ENCODE measurements at places on chromosomes 1 and 21.

GRCh38 chr1:96641282-96641681 lies 80.3 kb upstream of the PTBP2 start:
- DNase-seq, result peak; percentile 65

DNA sequence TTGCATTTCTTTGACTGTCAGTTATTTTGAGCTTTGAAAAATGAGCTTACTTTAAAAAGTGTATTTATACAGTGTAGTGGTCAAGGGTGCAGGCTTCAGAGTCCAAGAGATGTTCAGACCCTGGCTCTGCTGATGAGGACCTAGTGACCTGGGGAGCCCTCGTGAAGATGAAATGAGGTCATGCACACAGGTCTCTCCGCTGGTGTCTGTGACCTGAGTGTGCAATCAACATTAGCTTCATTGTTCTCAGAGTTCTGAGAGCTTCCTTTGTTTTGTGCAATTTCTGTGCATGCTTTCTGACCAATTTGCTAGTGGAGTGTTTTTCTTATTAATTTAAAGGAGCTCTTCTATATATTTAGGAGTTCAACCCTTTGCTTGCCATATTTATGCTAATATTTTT lies 71.3 kb downstream of the RIPK4 start:
- no peak for DNase-seq

DNA sequence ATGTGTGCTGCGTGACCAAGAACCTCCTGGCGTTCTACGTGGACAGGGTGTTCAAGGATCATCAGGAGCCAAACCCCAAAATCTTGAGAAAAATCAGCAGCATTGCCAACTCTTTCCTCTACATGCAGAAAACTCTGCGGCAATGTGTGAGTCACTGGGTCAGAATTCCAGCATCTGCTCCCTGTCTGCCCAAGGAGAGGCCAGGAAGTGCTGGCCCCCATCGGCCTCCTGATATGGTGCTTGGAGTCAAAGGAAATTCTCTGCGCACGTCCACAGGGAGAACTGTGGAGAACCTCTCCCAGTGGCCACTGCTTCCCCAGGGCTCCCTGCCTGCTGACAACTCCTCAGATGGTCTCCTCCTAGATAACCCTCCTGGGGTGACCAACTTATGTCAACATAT lies 25.6 kb upstream of the IL20 start:
- peak; percentile 38 for DNase-seq

GRCh38 chr1:115210302-115210711 lies 121.0 kb upstream of the TSPAN2 start:
- DNase-seq, result peak; percentile 90

DNA sequence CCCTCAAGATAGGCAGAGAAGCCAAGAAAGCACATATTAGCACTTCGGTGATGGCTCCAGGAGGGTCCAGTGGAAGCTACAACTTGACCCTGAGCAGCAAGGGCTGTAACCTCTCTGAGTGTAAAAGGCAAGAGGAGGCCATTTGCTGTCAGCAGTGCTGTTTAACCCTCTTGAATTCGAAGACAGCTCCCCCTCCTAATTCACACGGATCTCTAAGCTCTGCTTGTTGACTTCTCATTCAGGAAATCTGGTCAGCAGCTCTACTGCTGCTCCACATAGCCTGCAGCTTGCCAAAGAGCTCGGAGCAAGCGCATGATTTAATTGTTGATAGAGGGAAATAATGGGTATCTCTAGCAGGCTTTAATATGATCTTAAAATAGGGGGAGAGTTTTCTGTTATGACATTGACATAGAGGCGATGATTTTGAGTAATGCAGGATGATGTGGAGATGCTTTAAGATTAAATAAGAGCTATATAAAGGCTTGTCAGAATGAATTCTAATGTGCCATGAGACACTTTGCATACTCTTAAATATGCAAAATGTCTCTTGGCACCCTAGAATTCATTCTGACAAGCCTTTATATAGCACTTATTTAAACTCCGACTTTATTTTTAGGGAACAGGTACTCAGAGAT lies 79.4 kb upstream of the USH2A start:
- no peak for DNase-seq

GRCh38 chr21:27365394-27365793 lies 398.5 kb upstream of the ADAMTS5 start:
- peak; percentile 67 for DNase-seq

- DNase-seq, result no peak
Measured at GRCh38 chr21:28089599-28090441, 902.9 kb downstream of the LTN1 start.

- peak; percentile 90 for DNase-seq
Measured at GRCh38 chr1:77220687-77221463, 1.6 kb upstream of the PIGK start.

DNA sequence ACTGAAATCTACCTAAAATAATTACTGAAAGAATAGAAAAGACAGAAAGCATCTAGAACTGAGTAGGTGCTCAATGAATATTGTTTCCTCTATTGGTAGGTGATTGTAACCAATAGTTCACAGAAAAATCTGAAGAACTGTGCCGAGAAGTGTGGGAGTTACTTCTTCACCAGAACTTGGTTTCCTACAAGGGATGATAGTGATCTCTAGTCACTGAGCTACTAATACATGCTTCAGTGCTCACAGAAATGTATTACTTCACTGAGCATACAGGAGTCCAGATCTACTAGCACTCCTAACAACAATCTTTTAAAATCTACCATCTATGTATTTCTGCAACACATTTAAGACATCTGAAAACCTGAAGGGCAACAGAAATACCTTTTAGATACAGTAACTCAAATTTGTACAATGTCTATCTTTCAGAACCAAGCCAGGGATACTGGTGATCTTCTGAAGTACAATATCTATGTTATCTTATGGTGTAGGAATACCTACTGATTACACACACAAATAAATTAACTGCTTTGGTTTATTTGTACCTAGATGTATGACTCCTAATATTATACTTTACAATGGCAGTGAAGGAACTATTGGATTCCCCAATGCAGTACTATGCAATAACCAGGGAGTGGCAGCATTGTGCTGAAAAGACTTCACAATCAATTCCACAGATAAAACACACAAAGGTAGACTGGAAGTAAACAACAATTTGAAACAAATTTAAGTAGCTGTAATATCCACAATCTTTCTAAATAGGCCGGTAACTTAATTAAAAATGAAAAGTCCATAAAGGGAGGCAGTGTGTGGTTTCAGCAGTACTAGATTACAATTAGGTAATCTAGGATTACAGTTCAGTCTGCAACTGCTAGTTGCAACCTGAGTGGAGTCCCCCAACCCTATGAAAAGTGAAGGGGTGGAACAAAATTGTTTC lies 243.0 kb downstream of the SLC45A1 start:
- peak; percentile 50 for DNase-seq

DNA sequence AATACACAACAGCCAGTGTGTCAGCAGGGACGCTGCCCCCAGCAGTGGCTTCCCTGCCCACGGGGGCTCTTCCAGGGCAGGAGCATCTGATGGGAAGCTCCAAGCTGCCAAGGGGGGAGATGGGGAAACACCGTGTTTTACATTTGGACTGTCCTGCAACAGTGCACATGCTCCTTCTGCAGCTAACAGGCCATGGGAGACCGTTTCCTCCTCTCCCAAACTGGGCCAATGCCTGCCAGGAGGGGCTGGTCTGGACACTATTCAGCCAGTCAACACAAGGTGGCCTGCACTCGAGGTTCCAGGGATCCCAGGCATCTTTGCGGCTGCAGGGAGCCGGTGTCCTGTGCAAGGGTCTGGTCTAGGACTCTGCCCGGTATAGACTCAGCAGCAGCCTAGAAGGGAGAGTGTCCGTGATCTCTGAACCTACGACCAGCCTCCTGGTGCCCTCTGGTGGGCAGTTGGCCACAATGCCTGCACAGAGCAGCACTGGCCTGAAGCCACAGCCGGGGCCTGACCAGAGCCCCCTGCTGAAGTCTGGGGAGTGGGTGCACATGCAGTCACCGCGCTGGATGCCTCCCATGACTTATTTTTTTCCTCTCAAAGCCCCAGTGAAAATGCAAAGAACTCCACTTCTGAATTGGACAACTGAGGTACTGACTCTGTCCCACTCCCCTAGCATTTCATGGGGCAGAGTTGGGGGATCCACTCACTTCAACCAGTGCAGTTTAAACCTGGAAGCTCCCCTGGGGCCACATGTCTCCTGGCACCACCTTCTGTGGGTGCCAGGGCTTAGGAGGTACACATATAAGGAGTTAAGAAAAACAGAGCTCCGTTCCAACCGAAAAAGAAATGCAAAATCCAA lies 33.3 kb downstream of the RCC2 start:
- DNase-seq, result peak; percentile 44

DNA sequence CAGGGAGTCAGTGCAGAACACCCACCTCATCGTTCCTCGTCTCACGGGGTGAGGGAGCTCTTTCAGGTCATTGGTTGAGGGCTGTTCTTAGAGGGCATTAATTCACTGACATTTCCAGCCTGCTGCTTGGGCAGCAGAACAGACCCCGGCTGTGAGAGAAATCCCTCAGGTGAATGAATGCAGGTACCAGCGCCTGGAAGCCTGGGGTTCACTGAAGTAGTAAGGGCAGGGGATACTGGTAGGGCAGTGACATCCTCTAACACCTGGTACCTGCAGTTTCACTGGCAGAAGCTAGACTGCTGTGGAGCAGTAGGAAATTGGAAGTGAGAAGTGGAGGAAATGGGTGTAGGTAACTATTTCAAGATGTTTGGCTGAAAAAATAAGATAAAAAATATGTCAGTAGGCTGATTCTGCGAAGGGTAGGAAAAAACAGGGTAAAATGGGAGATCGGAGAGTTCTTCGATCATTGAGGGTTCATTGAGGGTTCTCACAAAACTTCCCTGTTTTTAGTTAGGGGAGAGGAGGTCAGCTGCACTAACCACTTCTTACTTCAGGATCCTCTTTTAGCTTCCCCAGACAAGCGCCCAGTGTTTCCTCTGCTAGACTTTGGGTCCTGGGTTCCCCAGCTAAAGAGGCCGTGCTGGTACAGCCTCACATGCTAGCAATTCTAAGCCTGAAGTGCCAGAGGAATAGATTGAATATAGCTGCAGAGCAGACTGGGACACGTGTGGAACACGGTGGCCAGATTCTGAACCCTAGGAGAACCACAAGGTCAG lies 55.2 kb downstream of the RNF220 start:
- DNase-seq, result no peak

- DNase-seq, result peak; percentile 65
Measured at GRCh38 chr1:23169727-23170335, 1.2 kb upstream of the LUZP1 start.

DNA sequence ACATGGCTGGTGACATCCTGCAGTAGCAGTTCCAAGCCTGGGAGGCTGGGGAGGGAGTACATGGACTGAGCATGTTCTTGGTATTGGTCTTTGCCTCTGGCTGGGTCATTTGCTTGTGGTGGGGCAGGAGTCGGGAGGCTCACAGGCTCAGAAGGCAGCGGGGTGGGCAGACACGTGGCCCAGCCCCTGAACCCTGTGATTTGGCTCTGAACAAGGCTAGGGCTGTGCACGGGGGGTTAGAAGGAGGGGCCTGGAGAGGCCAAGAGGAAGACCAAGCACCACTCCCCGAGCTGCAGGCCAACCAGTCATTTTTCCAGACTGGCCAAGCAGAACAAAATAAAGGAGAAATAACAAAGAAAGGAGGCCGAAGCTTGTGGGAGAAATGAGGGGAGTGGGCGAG lies 9.7 kb upstream of the PRELP start:
- DNase-seq, result no peak

Measured in iris pigment epithelial cell (primary cell).